ENCODE measurements at places on chromosomes 1 and 21. TPM values are rescaled to one million over a fixed set of nuclear protein-coding genes. Genes with fewer than 3 reads are reported as not detected.

DNA sequence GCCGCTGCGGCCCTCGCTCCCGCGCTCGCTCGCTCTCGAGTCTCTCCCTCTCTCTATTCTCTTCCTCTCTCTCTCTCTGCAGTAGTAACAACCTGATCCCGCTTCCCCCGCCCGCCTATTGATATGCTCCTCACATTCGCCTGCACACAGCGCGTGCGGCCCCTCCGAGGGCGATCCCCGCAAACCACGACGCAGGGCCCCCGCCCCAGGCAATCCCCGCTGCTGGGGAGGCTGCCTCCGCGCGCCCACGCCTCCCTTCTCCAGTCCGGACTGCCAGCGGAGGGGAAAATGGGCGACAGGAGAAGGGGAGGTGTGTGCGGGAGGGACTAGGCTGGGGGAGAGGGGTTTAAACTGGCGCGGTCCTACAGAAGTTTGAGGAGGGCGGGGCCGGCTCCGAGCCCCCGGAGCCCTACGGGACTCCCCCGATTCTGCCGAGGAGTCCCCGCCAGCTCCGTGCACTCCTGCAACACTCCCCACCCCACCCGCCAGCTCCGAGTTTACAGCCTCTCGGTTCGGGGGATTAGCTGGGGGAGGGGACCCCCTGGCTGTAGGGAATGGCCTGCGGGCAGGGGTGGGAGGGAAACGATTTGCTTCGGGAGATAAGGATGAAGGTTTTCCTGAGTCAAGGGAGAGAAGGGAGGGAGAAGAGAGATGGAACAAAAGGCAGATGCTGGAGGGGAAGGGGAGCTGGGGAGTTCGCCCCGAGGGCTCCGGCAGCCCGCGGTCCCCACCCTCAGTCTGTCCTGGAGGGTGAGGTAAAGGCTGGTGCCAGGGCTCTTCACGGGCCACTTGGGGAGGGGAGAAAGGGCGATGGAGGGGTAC is 66.6 kb downstream of the SYT2 start:
- DNase-seq = no peak

SYNC gene
- total RNA-seq = 5.5 TPM

DNA sequence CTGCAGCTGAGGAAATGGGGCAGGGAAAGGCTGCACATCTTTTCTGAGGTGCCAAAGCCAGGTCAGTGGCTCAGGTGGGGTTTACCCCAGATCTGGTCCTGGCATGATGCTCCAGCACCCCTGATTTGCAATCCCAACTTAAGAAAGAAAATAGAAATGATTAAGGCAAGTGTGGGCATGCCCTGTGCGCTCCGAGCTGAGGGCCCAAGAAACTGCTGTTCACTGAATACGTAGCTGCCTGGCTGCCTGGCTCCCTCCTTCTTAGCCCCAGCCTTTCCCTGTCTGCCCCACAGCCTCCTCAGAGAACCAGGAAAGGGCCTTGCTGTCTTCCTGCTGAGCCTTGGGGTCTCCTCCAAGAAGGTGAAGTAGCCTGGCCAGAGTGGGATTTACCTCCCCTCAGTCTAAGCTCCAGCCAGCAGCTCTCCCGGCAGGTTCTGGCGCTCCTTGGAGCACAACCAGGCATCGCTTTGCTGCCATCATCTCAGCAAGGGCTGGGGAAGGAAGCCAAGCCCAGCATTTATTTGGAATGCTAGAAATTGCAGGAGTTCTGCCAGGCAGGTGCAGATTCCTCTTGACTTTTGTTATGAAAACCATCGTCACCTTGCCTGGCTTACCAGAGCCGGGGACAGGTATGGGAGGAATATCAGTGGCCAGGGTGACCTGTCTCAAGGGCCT is 51.3 kb upstream of the SELENON start:
- DNase-seq = no peak

GRCh38 chr1:179857009-179857408 is 20.6 kb downstream of the TOR1AIP2 start:
- DNase-seq = no peak

DNA sequence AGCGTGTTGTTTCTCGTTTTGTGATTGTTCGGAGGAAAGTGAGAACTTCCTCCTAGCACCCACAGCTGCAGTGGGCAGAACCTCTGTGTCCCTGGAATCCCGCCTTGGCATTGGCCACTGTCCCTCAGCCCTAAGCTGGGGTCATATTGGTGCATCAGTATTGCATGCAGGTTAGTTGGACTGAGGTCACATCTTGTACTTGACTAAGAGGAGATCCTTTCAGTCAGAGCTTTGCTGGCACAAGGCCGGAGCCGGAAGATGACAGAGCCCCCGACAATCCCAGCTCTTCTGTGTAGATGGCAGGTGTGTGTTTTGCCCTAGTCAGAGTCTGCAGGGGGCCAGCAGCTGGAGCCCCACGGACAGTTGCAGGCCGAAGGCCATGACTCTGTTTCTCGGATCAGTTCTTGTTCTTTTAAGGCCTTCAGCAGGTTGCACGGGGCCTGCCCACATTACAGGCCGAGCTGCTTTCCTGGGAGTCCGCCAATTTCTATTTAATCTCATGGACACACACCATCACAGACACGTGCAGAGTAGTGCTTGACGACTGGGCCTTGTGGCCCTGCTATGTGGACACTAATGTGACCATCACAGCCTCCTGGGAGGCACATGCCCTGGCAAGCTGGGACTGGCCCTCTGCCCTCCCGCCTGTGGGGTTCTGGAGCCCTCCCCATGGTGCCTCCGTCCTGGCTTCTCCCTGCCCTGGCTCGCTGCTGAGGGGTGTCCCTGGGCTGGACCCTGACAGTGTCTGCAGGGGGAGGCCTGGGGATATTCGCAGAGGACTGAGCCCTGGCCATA is 14.9 kb downstream of the SNAP47 start:
- DNase-seq = no peak

GRCh38 chr1:95640746-95641145 is 406.7 kb downstream of the RWDD3 start:
- DNase-seq = no peak

DNA sequence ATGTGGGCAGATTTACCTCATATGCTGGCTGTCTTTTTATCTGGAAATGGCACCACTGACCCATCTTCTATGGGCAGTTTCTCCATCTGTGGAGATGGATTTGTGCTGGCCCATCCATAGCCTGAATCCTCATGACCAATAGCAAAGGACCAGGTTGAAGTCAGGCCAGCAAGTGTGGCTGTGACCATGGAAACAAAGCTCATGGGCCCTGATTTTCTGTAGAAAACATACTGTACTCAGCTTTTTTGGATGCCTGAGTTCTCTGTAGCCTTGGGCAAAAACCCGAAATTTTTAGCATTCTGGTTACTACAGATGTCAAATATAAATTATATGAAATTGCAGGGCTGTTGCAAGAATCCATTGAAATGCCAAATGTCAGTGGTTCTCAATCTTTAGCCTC is 155.0 kb downstream of the PLXNA2 start:
- DNase-seq = no peak

- DNase-seq = no peak
These were observed 82.0 kb upstream of the ATP1A1 start for GRCh38 chr1:116291024-116291423.

CHI3L1 gene
- 49.5 TPM for total RNA-seq

CHRM3 gene
- 2.9 TPM for total RNA-seq

DNA sequence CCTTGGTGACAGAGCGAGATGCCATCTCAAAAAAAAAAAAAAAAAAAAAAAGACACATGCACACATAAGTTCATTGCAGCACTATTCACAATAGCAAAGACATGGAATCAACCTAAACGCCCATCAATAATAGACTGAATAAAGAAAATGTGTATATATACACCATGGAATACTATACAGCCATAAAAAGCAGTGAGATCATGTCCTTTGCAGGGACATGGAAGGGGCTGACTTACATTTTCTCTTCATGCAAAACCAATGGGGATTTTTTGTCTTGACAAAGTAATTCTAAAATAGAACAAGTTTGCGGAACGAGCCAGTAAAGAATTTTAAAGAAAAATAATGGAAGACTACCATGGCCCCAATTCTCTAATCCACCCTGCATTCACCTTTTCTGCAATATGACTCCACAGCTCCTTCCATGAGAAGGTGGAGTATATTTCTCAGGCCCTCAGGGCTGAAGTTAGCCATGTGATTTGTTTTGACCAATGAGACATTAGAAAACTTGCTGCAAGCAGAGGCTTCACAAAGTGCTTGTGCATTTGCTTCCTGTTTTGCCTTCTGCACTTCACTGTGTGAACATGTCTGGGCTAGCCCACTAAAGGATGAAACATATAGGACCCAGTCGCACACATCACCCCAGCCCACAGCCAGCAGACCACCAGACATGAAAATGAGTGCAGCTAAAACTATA is 78.8 kb upstream of the NR5A2 start:
- no peak for DNase-seq

DNA sequence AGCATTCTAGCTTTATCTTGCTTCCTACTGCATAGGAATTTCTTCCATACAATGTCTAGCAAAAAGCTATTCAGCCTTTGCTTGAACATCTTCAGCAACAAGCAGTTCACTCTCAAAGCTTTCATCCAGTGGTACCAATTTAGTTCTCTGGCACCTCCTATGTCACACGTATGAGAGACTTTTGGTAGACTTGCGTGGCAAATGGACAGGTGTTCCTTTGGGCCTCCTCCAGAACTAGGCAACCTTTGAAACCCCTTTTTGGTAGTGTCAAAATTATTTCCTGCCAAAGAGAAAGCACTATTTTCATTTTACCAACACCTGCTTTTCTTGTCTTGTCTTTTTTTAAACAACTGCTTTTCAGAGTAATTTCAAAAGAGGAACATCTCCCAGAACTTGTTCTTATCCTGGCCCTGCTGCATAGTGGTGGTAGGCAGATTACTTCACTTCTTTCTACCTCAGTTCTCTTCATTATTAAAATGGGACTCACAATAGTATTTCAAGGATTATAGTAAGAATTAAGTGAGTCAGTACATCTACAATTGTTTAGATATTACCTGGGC is 122.4 kb downstream of the MAST2 start:
- DNase-seq = no peak

DNA sequence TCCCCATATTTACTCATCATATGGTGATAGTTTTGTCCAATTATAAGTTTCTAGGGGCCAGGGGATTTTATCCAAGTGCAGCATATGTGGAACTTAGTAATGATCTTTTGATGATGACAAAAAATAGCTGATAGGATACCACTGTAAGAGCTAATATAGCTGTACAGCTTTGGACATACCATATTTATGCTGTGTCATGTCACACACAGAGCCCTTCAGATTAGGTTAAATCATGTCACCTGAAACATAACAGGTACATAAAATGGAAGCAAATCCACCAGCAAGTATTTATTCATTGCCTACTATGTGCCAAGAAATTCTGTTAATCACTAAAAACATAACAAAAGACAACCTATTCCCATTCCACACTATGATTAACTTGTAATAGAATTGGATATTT is 82.8 kb upstream of the IPO9 start:
- no peak for DNase-seq

All from kidney (tissue), 22 donors.